ENCODE measurements at places on chromosomes 11 and 22.

DNA sequence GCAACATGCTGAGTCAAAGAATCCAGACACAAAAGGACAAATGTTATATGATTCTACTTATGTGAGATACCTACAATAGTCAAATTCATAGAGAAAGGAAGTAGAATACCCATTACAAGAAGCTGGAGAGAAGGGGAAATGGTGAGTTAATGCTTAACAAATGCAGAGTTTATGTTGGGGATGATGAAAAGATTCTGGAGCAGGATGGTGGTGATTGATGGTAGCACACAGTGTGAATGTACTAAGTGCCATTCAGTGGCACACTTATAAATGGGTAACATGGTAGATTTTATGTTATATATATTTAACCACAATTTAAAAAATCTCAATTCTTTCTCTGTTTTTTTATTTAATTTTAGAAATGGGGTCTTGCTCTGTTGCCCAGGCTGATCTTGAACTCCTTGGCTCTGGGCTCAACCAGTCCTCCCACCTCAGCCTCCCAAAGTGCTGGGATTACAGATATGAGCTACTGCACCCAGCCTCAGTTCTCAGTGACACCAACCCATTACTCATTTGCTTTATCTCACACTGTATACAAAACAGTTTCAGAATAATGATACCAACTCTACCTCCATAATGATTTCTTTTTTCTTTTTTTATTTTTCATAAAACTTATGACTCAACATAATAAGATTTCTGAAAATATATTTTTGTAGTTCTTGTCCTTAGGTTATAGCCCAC, 9.6 kb upstream of the RELA start:
- no peak for DNase-seq

GRCh38 chr11:96156379-96156722, 186.6 kb downstream of the MAML2 start:
- DNase-seq: no peak

- no peak for DNase-seq
Measured at GRCh38 chr11:103798026-103798425, 238.4 kb upstream of the DDI1 start.

- DNase-seq: no peak
Measured at GRCh38 chr11:70470127-70470526, 71.8 kb downstream of the CTTN start.

DNA sequence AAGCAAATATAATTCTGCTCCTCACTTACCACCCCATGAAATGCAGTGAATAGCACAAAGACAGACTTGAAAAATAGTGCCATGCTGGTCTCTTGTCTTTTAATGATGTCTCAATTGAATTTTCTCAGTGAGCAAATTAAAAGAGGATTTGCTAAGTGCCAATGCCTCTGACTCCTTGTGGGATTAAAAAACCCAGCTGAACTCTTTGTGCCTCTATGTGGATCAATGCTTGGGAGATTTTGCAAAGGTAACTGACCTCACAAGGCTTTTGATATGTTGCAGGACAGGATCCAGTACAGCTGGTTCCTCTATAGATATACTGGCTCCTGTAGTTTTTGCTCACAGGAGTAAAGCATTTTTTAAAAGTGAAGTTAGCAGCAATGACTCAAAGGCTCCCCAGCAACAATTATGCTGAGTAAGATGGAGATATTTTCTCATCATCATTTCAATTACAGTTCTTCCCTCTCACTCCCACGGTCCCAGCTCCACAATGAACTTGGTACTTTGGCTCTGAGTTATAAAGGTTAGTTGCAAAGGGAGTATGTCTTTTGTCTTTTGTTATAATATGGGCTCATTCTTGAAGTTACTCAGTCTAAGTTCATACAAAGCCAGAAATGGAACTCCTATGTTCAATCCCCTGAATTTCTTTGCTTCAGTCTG, 471.5 kb downstream of the LRRC4C start:
- no peak for DNase-seq

GRCh38 chr11:22920939-22921565, 60.8 kb upstream of the CCDC179 start:
- no peak for DNase-seq

- peak; percentile 71 for DNase-seq
Measured at GRCh38 chr11:64745521-64746328, 1.8 kb upstream of the RASGRP2 start.

- DNase-seq: no peak
Measured at GRCh38 chr11:16365581-16366228, 9.4 kb upstream of the SOX6 start.

- DNase-seq: no peak
Measured at GRCh38 chr11:119782739-119783072, 53.7 kb upstream of the NECTIN1 start.

DNA sequence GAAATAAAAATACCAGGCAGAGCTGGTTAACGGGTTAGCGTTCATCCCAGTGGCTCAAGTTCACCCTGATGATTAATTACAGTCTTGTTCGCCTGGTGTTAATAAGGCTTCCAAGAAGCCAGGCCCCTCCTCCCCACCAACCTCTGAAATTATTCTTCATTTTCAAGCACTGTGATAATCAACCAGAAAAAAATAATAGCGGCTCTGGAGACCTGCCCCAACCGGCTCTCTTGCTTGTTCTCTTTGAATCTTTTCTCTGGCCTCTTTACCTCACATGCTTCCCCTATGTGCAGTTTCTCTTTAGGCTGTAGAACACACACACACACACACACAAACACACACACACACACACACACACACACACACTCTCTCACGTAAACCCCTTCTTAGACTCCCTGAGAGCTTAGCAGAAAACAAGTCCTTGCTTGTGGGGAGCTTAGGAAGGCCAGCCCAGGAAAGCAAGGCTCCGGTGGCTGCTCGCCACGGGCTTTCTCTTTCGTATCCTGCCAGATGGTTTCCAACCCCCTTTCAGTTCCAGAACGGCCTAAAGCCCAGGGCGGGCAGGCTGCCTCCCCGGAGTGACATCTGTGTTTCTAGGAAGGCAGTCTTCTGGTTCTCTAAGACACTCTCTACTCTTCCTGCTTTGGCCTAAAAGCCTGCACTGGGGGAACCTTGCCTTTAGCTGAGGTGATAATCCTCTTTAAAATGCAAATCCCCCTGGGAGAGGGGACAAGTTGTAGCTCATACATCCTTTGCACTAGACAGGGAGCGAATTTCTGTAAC, 106.4 kb upstream of the SESN3 start:
- no peak for DNase-seq

DNA sequence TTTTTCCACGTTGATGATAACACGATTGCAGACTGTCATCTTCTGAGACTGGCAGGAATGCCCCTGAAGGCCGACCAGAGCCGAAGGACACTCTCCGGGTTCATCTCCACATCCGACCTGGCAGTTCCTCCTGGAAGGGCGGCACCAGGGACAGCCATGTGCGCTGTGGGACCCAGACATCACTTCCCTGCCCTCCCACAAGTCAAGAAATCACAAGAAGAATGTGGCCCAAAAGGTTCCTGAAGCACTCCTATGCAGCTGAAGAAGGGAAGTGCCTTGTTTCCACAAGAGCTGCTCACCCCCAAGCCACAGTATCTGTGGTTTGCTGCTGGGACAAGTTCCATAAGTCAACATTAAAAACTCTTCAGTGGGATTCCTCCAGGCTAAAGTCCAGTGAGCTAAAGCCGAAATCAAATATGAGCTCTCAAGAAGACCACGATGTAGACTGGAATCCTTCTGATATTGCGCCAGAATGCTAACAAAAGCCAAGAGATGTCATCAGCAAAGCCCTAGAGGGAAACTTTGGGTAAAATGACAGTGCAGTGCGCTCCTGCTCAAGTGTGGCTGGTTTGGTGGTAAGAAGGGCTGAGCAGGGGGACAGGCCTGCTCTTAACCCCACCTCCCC, 21.2 kb downstream of the PACSIN2 start:
- no peak for DNase-seq

DNA sequence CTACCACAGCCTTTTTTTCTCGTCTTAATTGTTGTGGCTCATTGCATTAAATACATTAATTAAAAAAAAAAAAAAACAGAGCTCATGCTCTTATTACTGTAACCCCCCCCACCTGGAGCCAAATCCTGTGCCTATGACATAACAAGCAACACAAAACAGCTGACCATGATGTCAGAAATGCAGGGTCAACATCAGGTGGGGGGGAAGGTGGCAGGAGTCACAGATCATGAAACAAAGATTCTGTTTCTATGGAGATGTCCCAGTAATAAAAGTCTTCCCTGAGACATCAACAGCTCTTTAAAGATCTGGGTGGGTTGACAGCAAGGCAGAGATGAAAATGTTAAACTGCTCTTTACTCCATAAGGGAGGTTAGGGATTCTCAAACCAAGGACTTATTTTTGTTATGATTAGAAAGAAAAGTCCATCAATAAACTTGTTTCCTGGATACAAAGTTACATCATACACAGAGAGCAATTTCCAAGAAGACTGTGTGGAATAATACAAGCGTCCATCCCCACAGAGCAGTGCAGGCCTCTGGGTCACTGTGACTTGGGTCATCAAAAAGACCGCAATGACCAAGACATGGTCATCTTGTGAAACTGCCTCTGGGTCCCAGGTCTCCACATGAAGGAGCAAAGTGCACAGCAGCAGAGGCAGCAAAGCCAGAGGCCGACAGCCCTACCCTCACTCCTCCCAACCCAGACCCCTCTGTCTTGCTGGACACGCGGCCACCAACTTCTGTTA, 42.7 kb upstream of the CYP2D6 start:
- DNase-seq: no peak

DNA sequence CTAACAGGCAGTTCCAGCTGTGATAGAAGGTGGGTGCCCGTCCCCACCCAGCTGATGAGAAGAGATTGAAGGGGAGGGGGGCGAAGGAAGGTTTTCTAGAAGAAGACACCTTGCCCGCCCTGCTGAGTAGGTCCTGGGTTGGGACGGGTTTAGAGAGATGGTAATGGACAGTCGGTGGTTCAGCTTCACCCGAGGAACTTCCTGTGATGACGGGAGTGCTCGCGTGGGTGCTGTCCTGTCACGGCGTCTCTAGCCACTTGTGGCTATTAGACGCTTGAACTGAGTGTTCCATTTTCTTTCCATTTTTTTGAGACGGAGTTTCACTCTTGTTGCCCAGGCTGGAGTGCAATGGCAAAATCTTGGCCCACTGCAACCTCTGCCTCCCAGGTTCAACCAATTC, 27.6 kb upstream of the MGAT3 start:
- no peak for DNase-seq

GRCh38 chr11:111550258-111550657, 9.7 kb downstream of the LAYN start:
- DNase-seq: no peak

GRCh38 chr11:109308551-109308950, 113.4 kb upstream of the C11orf87 start:
- no peak for DNase-seq

GRCh38 chr11:62344210-62344609, 7.0 kb downstream of the ASRGL1 start:
- DNase-seq: no peak

GRCh38 chr11:76752321-76753143, 30.6 kb upstream of the TSKU start:
- DNase-seq: no peak

DNA sequence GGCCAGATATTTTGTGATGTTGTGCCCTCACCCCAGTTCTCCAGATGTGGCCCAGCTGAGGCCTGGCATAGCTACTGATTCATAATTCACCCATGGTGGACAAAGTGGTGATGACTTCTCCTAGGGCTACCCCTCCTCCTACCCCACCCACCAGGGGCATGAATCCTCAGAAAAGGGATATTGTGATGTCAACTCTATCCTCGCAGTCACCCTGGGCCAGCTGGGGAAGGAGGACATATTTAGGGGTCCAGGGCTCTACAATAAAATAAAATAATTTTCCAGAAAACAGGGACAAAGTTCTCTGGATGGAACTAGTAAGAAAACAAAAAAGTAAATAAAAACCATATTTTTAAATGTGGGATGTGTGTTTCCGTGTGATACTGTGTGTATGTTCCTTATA, at the start of gene UBQLNL:
TSS of gene UBQLNL (minus strand) at position 101 of the 400 bp plus-strand sequence. CDS start 258 bp downstream, outside the sequence.
- no peak for DNase-seq

DNA sequence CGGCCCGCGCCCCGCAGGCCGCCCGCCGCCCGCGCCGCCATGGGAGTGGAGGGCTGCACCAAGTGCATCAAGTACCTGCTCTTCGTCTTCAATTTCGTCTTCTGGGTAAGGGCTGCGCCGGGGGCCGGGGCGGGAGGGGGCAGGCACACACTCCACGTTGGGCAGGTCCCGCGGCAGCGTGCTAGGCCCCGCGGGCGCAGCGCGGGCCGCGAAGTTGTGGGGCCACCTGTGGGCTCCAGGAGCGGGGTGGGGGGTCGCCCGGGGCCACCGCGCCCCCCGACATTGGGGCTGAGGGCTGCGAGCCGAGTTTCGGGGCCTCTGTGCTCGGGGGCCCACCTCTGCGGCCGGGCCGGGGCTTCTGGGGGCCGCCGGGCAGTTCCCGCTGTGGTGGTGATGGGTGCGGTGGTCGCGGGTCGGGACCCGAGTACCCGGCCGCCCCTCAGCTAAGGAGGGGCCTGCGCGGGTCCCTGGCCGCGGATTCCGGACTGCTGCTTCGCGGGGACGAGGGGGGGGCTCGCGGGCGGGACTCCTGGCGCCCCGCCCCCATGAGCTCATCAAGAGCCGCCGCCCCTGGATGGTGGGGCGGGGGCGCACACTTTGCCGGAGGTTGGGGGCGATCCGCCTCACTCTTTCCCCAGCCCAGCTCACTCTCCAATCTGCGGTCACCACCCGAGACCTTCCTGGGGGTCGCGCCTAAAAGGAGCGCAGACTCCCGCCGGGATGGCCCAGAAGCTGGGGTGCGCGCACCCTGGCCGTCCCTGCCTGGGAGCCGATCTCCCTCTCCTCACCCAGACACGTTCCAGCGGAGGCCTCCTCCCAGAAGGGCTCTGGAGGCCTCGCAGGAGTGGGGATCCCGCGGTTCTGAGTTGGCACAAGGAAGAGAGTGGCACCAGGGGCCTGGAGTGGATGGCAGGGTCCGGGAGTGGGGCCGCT, 667 bp downstream of the CD81 start:
- DNase-seq: peak; percentile 38

DNA sequence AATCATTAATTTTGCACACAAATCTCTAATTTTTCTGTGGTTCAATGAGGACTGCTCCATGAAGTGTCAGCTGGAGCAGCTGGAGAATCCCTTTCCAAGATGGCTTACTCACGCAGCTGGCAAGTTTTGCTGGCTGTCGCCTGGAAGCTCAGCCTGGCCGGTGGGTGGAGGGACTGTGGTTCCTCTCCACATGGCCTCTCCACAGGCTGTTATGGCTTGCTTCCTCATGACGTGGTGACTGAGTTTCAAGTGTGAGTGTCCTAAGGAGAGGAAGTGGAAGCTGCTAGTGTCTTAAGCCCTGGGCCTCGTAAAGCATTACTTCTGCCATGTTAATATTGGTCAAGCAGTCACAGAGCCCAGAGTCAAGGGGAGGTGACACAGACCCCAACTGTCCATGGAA, 14.0 kb upstream of the NRIP3 start:
- DNase-seq: no peak

Data from T-helper 1 cell (primary cell).